Activated CD4-positive, alpha-beta T cell treated with anti-CD3 and anti-CD28 coated beads for 24 hours (primary cell): ENCODE measurements at places on chromosomes 11 and 22.
A peak's percentile ranks its signal among the peaks of the same experiment; 100 is the strongest.

DNA sequence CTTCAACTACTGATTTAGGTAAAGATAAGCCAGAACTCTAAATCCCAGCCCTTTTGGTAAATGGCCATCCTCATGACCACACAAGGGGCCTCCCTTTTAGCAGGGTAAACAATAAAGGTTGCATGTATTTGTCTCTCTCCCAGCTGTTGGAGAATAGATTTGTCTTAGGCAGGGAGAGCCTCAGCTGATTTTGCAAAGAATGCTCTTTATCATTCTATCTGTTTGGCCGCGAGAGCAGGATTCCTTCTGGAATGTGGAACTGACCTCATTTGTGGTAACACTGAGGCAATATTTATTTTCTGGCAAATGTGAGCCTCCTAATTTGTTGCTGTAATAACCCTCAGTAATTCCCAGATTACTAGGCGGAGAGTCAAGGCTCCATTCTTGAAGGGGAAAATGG, 15.3 kb downstream of the PTS start:
- DNase-seq, result no peak

- no peak for DNase-seq
Observed at GRCh38 chr11:28730336-28730735, 622.1 kb downstream of the METTL15 start.

DNA sequence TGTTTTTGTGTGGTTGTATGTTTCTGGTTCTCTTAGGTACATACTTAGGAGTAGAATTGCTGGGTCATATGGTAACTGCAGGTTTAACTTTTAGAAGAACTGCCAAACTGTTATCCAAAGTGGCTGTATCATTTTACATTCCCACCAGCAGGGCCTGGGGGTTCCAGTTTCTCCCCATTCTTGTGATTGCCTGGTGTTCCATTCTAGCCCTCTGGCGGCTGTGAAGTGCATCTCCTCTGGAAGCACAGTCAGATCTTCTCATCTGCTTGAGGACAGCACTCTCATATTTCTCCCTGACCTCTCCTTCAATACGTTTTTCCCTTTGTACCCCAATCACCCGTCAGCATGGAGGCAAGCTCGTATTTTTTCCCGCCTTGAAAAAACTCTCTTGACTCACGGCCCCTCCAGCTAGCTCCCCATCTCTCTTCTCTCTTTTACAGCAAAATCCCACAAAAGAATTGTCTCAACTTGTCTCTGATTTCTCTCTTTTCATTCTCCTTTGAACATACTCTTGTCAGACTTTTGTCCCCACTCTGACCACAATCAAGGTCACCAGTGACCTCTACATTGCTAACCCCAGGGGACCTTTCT, 56.8 kb upstream of the THY1 start:
- no peak for DNase-seq

DNA sequence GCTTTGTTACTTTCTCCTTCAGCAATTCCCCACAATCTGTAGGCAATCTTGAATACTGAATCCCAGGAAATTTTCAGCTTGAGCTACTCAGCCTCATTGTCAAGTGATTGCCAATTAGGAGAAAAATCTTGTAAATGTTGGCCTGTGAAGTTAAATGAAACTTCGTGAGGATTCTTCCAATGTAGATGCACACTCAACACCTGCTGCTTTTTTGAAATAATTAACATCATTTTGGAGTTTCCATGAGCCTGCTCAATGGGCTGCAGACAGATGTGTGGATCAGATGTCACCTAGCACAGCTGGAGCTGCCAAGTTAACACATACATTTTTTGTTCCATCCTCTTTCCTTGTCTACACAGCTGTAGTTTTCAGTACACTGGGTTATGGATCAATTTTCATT, 645.6 kb upstream of the LUZP2 start:
- no peak for DNase-seq

DNA sequence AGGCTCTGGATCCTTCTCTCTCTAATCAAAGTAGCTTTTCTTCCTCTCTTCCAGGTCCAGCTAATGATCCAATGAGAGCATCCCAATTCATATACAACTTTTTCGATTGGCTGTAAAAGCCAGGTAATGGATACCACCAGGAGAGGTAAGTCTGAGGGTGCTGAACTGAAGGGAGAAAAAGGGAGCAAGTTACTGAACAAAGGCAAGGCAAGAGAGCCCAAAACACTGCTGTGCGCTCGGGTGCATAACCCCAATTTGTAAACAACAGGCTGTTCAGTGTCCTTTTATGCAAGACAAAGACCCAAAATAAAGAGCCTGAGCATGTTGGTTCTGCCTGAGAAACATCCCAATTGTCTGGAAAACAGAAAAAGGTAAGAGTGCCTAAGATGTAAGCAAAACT, 260.1 kb downstream of the DCDC1 start:
- DNase-seq, result no peak

GRCh38 chr22:28497188-28497587, 182.5 kb downstream of the TTC28 start:
- no peak for DNase-seq

GRCh38 chr22:37659066-37659896, 758 bp downstream of the PDXP start:
- no peak for DNase-seq

GRCh38 chr22:35629406-35630216, 12.5 kb upstream of the MB start:
- DNase-seq, result peak; percentile 28

GRCh38 chr11:79440571-79441460, at the start of gene TENM4:
Gene TENM4 (minus strand): TSS chr11:79441030. CDS start chr11:79069944, 371,086 bp downstream.
- no peak for DNase-seq

GRCh38 chr22:21055880-21056319, 10.2 kb downstream of the LRRC74B start:
- DNase-seq, result no peak

GRCh38 chr11:85809191-85809590, 1.8 kb downstream of the SYTL2 start:
- no peak for DNase-seq

GRCh38 chr11:29324328-29324727, 692.5 kb downstream of the KCNA4 start:
- no peak for DNase-seq

DNA sequence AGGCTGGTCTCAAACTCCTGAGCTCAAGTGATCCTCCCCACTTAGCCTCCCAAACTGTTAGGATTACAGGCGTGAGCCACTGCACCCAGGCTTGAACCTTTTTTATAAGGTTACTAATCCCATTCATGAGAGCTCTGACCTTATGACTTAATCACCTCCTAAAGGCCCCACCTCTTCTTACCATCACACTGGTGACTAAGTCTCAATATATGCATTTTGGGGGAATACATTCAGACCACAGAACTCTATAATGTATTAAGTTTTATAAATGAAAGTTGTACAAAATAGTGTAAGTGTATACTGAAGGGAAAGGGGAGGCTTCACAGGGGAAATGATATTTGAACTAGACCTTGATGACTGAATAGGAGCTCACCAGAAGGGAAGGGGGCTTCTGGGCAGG, 28.4 kb upstream of the RBFOX2 start:
- no peak for DNase-seq

GRCh38 chr11:8234425-8234821, 29.3 kb downstream of the LMO1 start:
- DNase-seq, result no peak

- no peak for DNase-seq
Observed at GRCh38 chr11:65083134-65083833, 556 bp downstream of the CDCA5 start.

DNA sequence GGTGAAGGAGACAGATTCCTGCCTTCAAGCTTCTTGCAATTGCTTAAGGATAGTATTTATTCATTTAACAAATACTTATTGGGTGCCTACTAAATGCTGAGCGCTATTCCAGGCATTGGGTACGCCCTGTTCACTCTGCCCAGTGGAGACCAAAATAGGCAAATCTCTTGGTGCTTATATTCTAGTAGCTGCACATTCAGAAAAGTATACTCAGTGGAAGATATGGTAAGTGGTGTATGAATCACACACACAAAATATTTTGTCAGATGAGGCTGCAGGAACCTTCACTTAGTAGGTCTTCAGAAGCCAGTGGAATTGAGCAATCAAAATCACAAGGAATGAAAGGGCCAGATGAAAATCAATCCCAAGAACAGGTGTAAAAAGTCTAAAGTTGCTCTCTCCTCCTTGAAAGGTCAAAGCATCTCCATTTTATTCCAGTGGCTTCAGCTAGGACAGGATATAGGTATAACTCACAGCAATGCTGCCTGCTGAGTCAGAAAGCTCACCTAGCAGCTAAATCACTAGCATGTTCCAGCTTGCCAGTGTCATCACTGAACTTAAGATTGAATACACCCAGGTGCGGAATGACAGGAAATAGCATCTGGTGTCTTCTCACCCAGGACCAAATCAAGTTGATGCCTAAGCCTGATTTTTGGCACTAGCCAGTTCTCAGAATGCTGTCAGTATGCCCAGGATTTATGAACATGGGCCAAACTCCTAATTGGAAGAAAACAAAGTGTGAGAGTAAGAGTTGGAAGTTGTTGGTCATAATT, 83.9 kb downstream of the AMOTL1 start:
- no peak for DNase-seq

DNA sequence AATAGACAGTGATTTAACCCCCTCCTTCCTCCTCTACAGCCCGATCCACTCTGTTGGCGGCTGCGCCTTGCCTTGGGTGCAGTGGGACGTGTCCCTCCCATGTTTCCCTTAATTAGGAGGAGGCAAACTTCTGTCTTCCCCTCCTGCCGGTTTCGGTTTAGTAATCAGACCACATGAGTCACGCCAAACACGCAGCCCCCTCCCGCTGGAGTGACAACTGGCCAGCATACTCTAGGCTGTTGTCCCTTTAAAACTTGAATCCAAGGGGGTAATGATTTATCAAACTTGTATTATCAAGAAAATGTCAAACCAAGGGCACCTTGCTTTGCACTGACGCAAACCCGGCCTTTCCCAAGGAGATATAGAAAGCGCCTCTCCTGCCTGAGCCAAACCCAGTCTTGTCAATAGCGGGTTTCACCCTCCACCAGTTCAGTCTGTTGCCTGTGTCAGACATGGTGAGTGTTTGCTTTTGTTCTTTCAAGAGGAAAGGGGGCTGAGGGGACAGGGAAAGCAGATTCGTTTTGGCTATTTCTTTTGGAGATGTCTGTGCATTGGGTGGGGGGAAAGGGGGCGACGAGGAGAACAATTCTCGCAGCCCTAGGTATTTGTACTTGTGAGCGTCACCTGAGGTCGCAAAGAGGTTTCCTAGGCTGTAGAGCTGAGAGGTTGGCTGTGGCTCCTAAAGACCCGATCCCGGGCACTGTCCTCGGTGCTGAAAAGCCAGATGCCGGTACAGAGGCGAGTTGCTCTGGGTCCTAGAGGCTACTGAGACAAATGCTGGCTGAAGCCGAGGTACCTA, at the start of gene SLC6A5:
Gene SLC6A5 (plus strand): TSS at position 388 of the 799 bp plus-strand sequence. CDS start 65 bp downstream, at position 453.
- DNase-seq, result peak; percentile 17

DNA sequence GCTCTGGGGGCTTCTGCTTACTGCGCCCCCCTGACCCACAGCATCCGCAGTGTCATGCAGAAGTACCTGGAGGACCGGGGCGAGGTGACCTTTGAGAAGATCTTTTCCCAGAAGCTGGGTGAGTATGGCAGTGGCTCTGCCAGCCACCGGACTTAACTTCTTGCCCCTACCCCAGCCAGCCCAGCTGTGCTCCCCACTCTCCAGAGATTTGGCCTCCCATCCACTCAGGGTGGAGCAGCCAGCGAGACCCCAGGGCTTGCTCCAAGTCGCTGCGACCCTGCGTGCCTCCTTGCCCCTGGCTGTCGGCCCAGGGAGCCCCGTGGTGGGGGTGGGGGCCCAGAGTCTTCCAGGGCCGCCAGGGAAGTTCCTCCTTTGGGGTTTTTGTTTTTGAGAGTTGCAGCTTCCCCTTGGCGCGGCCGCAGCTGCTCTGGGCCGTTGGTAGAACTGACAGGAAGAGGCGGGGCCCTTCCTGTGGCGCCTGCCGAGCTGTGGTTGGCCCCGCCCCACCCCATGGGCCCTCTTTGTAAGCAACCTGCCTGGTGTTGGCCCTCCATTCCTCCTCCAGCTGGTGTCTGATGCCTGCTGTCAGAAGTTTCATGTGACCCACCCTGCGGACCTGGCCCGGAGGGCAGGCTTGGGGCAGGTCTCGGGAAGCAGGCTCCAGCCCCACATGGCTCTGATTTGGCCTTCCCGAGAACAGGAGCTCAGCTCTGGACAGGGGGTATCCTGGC, 11.1 kb downstream of the GRK2 start:
- peak; percentile 85 for DNase-seq

DNA sequence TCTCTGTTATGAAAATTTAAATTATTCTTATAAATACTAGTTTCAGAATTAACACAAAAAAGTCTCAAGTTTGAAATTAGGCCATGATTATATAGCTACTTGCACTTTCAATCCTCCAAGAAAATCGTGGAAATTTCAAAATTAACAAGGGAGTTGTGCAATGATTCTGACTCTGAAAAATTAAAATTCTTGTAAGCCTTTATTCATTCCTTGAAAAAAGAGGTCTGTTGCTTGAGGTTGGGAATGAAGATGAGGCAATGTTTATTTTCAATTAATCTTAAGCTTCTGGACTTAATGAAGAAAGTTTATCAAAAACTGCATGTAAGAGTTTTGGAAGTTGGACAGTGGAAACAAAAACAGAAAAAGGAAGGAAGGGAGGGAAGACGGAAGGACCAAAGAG, 128.2 kb upstream of the FIBIN start:
- DNase-seq, result no peak

- DNase-seq, result no peak
Observed at GRCh38 chr11:103994094-103994493, 42.3 kb upstream of the DDI1 start.

DNA sequence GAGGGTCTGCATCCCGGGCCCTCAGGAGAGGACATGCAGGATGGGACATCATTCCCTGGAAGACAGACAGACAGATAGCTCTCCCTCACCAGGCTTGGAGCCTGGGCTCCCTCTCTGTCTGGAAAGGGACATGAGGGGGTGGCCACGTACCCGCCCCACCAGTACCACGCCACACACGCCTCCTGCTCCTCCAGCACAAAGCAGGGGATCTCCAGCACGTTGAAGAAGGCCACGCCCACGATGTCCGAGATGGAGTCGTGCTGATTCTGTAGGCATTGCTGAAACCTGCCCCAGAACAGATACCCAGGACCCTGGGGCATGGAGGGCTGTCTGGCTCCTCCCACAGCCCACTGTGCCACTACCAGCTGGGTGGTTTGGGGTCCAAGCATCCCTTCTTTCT, 2.2 kb downstream of the PLA2G3 start:
- no peak for DNase-seq

- DNase-seq, result no peak
Observed at GRCh38 chr22:20636945-20637344, 129.5 kb downstream of the MED15 start.

GRCh38 chr11:10454878-10455631, at the start of gene AMPD3:
Gene AMPD3 (plus strand): TSS chr11:10455264. CDS start chr11:10461520, 6,256 bp downstream.
- no peak for DNase-seq

- DNase-seq, result no peak
Observed at GRCh38 chr22:37414288-37414687, 13.0 kb downstream of the ELFN2 start.

- DNase-seq, result peak; percentile 45
Observed at GRCh38 chr11:2419638-2420501, 19.3 kb downstream of the TSSC4 start.

- no peak for DNase-seq
Observed at GRCh38 chr11:108947654-108948570, 283.0 kb downstream of the DDX10 start.

GRCh38 chr11:19814421-19814820, 101.8 kb downstream of the NAV2 start:
- DNase-seq, result no peak
